ENCODE measurements at places on chromosomes 5 and 9.

DNA sequence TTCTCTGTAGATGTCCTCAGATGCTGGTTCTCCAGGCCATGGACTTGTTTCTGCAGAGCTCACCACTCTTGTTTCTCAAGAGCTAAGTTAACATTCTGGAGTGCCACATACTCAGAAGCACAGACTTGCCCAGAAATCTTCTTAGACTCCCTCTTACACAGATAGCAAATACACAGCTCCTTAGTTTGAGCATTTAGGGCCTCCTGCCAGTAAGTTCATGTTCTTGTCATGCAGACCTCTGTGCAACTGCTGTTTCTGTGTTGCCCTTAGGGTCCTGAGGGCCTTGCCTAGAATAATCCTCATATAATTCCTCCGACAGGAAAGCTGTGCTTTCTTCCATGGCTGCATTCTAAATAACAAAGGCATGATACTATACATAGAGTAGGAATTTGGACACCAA, 1.3 kb upstream of the PTPDC1 start:
- no peak for DNase-seq

DNA sequence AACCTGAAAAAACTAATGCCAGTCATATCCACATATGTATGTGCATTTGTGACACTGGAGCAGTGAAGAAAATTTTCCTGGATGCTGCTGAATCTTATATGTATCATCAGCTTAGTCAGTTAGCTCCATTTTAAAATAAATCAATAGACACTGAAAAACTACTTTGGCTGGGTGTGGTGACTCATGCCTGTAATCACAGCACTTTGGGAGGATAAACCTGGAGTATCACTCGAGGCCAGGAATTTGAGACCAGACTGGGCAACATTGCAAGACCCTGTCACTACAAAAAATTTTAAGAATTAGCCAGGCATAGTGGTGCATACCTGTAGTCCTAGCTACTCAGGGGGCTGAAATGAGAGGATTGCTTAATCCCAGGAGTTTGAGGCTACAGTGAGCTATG, 511.0 kb upstream of the TLE4 start:
- no peak for DNase-seq

DNA sequence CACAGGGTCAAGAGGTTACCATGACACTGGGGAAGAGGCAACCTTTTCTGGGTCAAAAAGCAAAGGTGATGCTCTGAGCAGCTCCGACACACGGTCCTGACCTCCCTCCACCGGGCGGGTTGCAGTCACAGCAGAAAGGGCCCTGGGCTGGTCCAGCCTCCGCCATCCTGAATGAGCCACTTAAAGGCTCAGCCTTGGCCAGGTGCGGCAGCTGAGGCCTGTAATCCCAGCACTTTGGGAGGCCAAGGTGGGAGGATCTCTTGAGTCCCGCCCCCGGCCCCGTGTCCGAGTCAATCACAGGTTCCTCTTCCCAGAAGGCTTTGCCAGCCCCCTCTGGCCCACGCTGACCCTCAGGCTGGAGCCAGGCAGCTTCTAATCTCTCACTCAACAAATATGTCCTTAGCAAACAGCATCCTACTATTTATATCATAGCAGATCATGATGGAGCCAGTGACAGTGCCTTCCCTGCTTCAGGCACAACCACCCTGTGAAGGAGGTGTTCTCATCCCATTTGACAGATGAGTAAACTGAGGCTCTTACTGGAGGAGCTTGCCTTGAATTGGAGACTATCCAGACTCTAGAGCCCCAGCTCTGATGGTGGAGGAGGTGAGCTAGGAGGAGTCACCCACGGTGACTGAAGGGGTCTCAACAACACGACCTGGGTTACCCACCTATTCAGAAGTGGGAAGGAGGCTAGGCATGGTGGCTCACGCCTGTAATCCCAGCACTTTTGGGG, 79.1 kb downstream of the LRSAM1 start:
- DNase-seq, result no peak

DNA sequence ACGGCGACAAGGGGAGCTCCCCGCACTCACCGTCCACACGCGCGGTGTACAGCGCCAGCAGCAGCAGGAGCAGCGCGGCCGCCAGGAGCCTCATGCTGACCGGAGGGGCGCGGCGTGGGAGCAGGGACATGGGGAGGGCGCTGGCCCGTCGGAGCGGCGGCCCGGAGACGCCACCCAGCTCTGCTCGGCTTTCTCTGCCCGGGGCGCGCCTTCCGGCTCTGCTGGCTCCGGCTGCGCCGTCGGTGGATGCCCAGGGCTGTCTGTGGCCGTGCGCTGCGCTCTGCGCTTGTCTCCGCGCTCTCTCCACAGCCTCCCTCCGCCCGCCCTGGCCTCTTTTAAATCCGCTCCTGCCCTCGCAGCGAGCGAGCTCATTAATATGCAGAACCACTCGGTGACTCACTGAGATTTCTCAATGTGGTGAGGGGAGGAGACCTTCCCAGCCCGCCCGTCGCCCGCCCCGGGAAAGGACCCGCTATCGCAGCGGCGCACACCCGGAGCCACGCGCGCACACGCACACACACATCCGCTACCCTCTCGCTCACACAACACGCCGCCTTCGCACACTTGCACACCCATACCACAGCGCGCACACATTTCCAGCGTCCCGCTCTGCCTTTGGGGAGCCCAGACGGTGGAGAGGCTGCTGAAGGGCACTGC, at the start of gene CXCL14:
CXCL14 (minus strand) TSS at position 307 of the 657 bp plus-strand sequence; CDS start at position 94, 213 bp downstream.
- no peak for DNase-seq

- no peak for DNase-seq
Measured at GRCh38 chr9:18837402-18837801, 195.6 kb downstream of the SAXO1 start.

DNA sequence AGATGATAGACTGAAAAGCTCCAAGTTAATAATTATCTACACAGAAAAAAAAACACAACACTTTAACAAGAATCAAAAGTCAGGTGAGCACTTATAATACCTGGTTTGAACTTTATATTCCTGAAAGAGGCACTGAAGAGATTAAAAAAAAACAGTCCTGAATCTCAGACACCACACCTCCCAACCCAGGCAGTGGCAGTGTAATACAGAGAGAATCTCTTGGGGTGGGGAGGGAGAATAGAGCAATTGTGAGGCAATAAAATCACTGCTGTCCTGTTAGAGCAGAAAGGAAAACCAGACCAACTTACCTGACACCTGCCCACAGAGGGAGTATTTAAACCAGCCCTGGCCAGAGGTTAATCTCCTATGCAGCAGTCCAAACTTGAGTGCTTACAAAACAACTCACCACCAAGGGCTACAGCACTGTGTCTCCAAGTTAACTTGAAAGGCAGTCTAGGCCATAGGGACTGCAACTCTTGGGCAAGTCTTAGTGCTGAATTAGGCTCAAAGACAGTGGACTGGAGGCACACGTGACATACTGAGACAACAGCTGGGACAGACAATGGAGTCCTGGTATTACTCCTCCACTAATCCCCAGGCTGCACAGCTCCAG, 54.2 kb downstream of the SLCO4C1 start:
- no peak for DNase-seq

- DNase-seq, result no peak
Measured at GRCh38 chr9:131837316-131837715, 97.4 kb upstream of the RAPGEF1 start.

GRCh38 chr5:104305602-104306001, 743.0 kb upstream of the NUDT12 start:
- DNase-seq, result no peak

GRCh38 chr9:110124439-110124838, 83.5 kb downstream of the C9orf152 start:
- no peak for DNase-seq

DNA sequence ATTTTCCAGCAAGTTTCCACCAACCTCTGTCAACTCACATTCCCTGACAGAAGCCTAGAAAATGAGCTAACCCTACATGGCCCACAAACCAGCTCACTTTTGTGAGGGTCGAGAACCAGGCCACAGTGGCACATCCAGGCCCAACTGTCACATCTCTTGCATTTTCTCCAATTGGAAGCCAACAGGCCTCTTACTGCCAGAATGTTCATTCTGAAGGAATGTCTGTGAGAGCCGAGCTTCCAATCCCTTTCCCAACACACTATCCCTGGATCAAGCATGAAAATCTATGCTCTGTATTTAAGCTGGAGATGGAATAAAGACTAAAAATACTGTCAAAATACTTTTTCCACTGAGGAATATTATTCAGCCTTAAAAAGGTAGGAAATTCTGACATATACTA, 20.0 kb downstream of the MARCHF3 start:
- no peak for DNase-seq

DNA sequence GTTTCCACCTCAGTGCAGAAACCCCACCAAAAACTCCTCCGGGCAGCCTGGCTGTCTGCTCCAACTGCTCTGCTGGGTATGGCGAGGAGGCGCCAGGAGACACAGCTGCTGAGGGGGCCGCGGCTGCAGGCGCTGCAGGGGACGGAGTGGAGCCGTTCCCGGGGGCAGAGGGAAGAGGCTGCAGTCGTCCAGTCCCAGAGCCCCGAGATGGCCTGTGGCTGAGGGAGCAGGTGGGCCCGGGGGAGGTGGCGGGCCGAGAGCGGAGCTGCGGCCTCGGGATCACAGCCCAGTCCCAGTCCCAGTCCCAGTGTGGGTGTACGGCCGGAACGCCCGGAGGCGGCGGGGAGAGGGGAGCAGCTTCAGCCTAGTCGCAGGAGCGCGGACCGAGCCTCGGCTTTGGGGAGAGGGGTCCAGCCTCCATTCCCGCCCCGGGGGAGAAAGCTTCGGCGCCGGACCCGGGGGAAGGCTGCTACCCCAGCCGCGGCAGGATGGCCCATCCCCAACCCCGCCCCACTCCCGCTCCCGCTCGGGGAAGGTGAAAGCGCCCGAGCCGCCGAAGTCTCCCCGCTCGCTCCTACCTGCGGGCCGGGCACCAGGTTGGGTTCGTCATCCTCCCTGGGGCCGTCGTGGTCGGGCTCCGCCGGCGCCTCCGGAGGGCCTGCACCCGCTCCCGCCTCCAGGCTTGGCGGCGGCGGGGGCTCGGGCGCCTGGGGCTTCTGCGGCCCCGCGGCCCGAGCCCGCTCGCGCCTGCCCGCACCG, 513 bp downstream of the FAM193B start:
- peak; percentile 75 for DNase-seq

- peak; percentile 45 for DNase-seq
Measured at GRCh38 chr5:150069672-150070627, 16.4 kb downstream of the CSF1R start.

- no peak for DNase-seq
Measured at GRCh38 chr9:13939134-13939533, 374.8 kb downstream of the NFIB start.

GRCh38 chr9:8899511-8899910, 1099.9 kb upstream of the DMAC1 start:
- no peak for DNase-seq

GRCh38 chr9:546797-547223, 294.7 kb upstream of the DMRT1 start:
- DNase-seq, result no peak

DNA sequence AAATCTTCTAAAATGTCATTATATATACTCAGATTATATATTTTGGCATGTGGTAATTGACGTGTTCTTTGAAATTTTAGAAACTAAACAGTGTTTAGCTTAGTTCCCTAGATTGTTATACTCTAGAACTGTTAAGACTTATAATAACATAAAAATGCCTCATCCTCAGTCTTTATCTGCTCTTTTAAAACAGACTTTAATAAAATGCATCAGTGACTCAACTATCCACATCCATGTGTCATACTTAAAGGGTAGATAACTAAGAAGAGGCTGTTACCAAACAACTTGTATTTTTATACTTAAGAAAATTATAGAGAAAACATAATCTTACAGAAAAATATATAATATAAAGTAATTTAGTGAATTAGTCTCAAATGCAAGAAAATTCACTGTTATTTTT, 15.2 kb downstream of the NFIL3 start:
- no peak for DNase-seq

DNA sequence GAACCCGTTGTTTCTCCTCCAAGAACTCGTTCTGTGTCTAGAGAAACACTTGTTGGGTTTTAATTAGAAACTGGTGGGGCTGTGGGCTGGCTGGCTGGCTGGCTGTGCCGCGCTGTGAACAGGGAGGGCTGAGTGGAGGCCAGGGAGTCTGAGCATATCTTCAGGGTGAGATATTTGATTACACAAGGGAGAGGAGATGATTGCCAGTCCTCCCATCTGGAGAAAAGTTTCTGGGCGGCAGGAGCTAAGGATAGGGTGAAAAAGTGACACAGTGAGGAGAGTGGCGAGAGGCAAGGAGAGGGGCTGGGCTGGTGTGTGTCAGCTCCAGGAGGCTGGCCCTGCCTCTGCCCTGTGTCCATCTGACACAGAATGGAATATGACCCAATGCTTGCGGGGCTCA, 63.0 kb downstream of the GDNF start:
- DNase-seq, result no peak

DNA sequence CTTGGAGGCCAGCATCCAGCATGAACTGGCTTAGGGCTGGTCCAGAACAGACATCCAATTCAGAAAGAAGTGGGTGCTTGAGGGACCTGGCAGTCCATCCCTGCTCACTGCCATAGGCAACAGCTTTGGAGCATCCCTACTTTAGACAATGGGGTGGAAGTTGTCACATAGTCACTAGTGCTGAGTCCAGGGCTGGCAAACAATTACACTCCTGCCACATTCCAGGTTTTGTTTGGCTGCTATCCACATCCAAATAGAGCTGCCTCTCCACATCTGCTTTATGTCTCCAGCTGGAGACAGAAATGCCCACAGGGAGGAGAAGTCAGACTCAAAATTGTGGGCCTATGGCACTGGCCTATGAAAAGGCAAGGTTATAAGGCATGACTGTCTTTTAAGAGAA, 7.0 kb downstream of the FSTL4 start:
- DNase-seq, result no peak

DNA sequence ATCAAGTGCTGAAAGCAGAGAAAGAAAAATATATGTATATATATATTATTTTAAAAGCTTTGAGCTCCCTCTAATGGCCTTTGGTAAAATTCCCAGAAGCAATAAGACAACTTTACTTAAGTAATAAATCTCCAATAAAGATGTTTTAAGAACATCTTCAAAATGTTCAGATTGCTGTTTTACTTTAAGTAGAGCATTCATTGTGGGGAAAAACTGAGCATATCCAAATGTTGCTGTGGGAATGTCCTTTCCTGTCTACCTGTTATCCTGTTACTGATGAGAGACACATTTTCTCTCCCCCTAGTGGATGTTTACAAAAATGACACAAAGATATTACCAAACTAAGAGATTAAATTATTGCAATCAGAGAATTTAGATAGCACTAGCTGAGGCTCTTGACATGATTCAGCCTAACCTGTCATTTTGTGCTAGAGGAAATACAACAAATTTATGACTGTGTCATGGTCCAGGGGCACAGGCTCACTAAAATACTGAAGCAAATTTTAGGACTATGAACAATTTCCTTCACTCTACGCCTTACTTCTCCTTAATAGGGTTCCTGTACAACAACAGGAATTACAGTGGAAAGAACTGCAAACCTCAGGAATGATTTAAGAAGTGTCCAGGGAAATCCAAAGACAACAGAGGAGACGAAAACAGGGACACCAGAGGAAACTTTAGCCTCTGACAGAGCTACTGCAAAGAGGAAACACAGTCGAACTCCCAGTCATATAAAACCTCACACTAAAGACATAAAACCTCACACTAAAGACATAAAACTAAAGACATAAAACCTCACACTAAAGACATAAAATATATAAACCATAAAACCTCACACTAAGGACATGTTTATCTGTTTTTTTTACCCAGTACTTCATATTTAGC, 24.3 kb upstream of the PRRC1 start:
- no peak for DNase-seq

- DNase-seq, result no peak
Measured at GRCh38 chr9:137427454-137428310, 4.5 kb downstream of the NOXA1 start.

- DNase-seq, result no peak
Measured at GRCh38 chr5:116998024-116998423, 423.4 kb upstream of the SEMA6A start.
